CD4-positive, CD25-positive, alpha-beta regulatory T cell (primary cell): ENCODE measurements at places on chromosomes 11 and 22.

- DNase-seq = no peak
Measured at GRCh38 chr11:93219440-93219839, 21.6 kb upstream of the SLC36A4 start.

DNA sequence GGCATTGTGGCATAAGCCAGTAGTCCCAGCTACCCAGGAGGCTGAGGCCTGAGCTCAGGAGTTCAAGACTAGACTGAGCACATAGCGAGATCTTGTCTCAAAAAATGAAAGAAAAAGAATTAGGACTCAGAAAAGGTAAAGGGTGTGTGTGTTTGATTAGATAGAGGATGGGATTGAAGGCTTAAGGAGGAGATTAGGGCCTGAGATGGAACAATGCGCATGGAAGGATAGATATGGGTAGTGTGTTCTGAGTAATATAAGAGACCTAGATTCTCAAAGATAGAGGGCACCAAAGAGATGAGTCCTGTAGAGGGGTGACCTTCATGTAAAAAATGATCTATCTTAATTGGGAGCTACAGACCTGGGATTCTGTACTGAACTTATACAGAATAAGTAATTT, 17.3 kb upstream of the RAB30 start:
- DNase-seq = peak; percentile 9

- DNase-seq = no peak
Measured at GRCh38 chr22:27435844-27436576, 365.5 kb downstream of the MN1 start.

DNA sequence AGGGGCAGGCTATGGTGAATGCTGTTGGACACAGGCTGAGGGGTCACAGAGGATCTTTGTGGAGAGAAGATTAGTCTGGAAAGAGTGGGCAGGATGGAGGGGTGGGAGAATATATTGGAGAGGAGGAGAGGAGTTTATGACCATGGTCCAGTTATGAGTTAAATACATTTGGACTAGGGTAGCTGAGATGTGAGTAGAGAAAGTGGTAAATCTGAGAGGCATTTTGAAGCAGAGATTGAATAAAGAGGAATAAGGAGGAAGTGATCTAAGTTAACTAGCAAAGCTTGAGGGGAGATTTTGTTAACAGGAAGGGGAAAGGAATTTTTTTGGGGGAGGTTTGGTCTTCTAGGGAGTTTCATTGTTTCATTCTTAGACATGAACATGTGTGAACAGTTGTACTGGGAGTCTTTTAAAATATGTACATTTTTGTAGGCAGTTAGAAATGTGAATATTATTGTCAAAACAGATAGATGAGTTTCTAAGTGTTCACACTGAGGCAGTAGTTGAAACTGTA, 43.1 kb upstream of the EED start:
- no peak for DNase-seq

- no peak for DNase-seq
Measured at GRCh38 chr11:113184498-113184897, 129.9 kb upstream of the TTC12 start.

DNA sequence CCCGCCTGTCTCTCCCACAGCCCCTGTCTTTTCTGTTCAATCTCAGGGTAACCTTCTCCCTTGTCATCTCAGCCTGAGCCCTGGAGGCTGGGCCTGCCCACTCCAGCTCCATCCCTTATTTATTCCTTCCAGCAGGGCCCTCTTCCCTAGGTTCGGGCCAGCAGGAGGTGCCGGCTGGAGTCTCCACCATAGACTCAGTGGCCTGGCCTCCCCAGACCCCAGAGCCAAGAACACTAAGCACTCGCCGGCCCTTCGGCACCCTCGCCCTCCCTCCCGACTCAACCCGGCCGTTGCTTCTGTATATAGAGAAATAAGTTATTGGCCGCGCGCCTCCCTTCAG, 1.4 kb upstream of the RAB1B start:
- no peak for DNase-seq

GRCh38 chr11:57391539-57391938, 1.1 kb upstream of the PRG2 start:
- no peak for DNase-seq

DNA sequence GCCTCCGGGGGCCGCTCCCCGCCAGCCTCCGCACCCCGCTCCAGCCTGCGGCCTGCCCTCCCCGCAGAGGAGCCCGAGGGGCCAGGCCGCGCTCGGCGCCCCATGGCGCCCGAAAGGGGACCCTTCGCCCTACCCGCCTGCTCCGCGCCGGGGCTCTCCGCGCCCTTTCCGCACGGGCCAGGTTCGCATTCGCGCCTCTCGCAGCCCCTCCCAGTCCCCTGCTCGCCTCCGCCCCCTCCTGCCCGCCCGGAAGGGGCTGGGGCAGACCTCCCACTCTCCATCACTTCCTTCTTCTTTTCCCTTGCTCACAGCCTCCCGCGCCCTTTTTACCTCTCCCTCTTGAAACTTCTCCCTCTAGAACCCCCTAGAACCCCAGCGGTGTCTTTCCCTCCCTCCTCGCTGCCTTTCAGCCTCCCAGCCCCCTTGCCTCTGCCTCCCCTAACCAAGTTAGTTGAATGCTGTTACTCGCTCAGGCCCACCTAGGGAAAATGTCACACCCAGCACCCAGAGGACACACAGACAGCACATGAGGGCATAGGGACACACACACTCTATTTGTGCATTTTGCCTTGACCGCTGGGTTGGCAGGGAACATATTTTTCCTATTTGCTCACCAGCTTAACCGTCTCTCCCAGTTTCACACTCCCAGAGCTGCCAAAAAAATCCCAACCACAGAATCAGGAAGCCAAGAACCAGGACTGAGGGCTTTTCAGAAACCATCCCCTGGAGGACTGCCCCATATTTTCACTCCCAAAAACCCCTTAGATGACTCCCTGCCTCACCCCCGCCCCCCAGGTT, at the start of gene SLC43A3:
TSS of gene SLC43A3 (minus strand) at position 193 of the 798 bp plus-strand sequence. CDS start 949 bp downstream, outside the sequence.
- DNase-seq = peak; percentile 83

DNA sequence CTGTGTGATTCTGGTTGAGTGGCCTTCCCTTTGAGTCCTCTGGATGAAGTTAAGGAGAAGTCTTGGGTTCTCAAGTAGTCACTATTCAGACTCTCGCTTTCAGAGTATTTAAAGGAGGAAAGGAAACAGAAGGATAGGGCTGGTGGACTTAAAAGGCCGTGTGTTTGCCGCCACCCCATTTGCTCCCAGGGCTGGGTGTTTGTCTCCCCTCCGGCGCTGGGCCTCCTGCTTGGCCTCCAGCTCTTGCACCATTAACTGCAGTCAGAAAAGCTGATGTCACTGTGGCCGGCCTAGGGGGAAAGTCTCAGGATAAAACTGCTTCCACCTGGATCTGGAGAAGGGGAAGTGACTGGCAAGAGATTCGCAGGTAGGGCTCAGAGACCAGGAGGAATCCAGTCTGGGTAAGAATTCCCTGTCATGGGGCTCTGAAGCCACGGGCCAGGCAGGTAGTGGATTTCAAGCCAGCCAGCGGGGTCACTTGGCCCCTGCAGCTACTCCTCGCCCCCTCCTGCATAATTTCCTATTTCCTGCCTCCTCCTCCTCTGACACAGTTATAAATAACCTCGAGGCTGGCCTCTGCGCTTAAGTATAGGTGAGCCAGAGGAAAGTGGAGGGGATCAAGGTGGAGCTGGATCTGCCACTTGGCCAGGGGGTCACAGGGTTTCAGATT, 17.1 kb downstream of the TIMP3 start:
- no peak for DNase-seq

- DNase-seq = no peak
Measured at GRCh38 chr22:46214616-46215015, 35.5 kb downstream of the CDPF1 start.

DNA sequence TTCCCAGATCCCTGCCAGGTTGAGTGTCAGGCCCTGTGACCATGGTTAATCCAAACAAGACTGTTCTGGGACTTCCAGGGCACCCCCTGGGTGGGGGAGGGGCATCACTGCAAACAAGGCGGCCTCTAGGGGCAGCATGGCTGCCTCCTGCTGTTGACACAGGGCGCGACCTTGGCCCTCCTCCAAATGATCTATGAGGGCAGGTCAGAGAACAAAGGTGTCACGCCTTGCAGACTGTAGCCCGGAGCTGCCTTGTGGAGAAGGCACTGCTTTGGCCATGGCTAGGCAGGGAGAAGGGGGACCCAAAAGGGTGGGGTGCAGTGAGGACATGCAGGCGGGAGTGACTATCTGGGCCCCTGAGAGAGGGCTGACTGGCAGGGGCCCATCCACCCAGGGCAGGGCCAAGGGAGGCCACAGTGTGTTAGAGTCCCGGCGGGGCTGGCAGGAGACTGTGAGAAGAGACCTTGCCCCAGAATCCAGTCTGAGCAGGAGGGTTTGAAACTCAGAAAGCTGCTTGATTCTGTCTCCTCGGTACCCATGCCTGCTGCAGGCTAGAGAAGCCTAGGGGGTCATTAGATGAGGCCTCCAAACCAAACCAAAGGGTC, 35.6 kb downstream of the KCNC1 start:
- no peak for DNase-seq

DNA sequence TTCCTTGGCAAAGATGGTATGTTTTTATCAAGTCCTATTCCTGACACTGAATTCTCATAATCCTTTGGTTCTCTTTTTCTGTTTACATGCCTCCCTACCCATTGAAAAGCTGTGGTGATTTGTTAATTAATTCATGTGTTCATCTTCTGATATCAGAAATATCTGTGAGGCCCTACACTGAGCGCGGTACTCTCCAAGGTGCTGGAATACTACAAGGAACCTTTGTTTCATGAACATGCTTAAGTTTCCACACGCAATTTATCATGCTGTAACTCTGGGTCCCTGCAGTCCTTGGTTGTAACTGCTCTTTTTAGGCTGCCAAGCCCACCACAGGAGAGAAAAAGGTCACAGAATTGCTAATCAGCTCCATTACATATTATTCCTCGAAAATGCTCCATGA, 331.8 kb downstream of the FAT3 start:
- no peak for DNase-seq

DNA sequence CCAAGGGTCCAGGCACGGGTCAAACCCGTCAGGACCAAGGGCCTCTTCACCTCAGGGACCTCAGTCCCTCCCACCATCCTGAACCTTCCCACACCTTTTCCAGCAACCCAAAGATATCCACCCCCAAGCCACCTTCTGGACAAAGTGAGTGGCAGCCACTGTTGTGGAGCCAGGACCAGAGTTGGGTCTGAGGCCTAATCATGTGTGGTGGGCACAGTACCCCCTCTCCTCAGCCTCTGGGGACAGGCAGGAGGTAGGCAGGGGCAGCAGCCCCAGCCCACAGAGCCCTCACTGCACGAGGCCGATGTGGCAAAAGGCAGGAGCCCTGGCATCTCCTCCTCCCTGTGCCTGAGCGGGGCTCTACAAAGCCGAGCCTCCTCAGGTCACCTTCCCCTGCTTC, 2.5 kb downstream of the KCNJ11 start:
- DNase-seq = no peak

DNA sequence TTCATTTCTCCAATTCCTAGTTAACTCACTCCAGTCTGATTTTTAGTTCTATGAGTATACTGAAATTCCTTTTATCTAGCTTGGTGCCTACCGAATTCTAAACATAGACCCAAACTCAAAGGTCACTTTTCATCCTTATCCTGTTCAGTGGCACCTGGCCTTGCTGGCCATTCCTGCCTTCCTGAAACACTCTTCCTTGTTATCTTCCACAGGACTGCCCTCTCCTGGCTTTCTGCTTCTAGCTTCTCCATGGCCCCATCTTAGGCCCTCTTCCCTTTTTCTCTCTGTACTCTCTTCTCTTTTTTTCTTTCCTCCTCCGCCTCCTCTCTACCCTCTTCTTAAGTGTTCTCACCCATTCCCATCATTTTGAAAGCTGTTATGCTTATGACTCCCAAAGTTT, 87.3 kb downstream of the WNT11 start:
- no peak for DNase-seq

DNA sequence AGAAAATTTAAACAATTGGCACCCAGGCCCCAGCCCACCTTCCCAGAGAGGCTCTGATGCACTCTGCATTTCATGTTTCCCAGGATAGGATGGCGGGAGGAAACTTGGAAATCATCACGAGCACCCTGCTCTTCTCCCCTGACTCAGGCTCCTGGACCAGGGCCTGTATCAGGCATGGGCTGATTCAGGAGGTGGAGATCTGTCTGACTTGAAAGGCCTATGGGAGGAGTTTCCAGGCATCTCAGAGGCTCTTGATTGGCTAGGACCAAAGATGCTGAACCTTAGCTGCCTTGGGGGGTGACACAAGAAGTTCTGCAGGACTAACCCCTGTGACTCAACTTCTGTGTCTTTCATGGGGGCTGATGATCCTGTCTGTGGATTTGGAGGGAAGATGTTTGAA, 106.2 kb downstream of the PKNOX2 start:
- no peak for DNase-seq

DNA sequence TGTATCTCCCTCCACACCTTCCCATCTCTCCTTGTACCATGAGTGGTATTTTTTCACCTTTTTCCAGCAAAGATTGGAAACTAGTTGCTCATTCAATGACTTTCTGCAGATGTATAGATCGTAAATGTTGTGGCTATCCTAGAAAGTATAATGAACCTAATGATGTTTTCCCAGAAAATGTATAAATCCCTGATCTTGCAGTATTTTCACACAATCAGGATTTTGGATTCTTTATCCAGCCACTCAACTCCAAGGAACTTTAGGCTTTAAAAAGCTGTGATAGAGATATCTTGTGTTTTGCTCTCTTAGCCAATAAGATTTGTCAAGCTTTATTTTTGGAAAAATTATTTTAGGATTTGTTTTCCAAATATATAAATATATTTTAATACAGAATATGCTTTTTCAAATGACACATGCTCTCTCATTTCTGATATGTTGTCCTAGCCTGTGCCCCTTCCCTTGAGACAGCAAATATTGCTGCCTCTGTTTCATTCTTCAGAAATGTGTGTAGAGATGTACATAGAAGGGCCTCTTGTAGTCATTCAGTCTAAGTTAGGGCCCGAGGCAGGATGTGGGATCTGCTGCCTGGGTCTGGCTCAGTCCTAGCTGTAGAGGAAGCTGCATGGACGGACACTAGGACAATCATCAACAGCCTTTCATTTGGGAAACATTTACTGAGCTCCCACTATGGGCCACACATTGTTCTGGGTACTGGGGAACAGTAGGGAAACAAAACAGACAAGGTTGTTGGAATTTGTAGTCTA, 62.4 kb downstream of the NAV2 start:
- DNase-seq = no peak

GRCh38 chr11:14373941-14374646, 15.1 kb upstream of the RRAS2 start:
- DNase-seq = peak; percentile 39

DNA sequence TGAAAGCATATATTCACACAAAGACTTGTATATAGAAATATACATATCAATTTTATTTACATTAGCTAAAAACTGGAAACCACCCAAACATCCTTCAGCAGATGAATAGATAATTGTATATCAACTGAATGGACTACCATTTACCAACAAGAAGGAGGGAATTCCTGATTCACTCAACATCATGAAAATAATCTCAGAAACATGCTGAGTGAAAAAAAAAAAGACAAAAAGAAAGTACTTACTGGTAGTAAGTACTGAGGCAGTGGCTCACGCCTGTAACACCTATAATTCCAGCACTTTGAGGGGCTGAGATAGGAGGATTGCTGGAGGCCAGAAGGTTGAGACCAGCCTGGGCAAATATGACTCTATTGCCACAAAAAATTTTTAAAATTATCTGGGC, 7.4 kb upstream of the IPO7 start:
- no peak for DNase-seq

DNA sequence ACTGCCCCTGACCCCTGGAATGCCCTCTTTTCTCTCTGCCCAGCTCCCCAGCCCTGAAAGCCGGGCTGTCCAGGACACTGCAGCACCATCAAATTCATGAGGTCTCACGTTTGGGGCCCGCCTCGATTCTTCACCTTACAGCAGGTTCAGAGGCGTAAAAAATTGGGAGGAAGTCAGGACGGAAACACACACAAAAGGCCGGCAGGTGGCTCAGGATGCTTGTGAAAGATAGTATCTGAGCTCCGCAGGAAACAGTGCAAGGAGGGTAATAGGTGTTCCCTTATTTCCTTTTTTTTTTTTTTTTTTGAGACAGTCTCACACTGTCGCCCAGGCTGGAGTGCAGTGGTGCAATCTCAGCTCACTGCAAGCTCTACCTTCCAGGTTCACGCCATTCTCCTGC, 4.1 kb downstream of the RFPL2 start:
- DNase-seq = peak; percentile 74
